ENCODE measurements at places on chromosomes 2 and 18. TPM values are rescaled to one million over a fixed set of nuclear protein-coding genes. Genes with fewer than 3 reads are reported as not detected.

The DPYSL5 gene
- polyA plus RNA-seq: not detected

The SLC4A3 gene
- polyA plus RNA-seq: 6.1 TPM

The STPG4 gene
- 0.06 TPM for polyA plus RNA-seq

- peak; percentile 82 for DNase-seq
These were observed 1848.6 kb upstream of the CELF4 start for GRCh38 chr18:39414009-39414700.

DNA sequence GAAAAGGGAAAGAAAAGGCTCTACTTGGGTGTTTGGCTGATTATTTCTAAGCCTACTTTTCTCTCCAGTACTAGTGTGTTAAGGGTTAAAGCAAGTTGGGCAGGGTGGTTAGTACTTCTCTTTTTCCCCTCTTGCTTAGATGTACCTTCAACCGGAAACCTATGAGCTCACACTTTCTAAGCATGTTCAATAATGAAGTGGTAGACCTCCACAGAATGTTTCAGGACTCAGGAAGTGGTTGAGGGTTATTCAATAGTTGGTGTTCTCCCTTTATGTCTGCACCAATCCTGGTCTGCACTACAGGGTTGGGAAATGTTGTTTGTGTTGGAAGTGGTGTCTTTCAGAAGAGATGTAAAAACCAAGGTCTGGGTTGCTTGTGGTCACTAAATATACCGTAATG is 137.1 kb downstream of the ZEB2 start:
- no peak for DNase-seq

DNA sequence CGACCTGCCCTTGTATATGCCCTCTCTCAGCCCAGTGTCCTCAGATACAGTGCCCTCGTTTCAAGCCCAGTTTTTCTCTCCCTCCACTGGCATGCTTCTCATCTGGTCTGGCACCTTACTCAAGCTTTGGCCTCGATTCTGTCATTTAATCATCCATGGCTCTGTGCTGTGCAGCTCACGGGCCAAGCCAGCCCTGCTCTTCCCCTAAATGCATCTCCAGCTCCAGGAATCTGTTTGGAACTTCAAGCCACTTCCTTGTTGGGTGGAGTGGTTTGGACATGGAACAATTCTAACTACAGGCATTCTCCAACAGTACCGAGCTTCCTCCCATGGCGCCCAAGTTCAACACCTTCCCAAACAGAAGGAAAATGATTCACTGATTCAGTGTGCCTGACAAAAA is 76.7 kb upstream of the ZNF397 start:
- DNase-seq: no peak
